ENCODE measurements at places on chromosomes 1 and 21. TPM values are rescaled to one million over a fixed set of nuclear protein-coding genes. Genes with fewer than 3 reads are reported as not detected.

UBQLN4 gene
- 57.3 TPM for total RNA-seq

CLCA1 gene
- total RNA-seq: 0.08 TPM

STUM gene
- not detected for total RNA-seq

FCRLB gene
- total RNA-seq: 0.18 TPM

TFAP2E gene
- 1.3 TPM for total RNA-seq

GRCh38 chr1:192866241-192866868, 57.5 kb downstream of the RGS2 start:
- DNase-seq: no peak

GRCh38 chr1:205521686-205522085, 17.2 kb downstream of the CDK18 start:
- DNase-seq: no peak

DNA sequence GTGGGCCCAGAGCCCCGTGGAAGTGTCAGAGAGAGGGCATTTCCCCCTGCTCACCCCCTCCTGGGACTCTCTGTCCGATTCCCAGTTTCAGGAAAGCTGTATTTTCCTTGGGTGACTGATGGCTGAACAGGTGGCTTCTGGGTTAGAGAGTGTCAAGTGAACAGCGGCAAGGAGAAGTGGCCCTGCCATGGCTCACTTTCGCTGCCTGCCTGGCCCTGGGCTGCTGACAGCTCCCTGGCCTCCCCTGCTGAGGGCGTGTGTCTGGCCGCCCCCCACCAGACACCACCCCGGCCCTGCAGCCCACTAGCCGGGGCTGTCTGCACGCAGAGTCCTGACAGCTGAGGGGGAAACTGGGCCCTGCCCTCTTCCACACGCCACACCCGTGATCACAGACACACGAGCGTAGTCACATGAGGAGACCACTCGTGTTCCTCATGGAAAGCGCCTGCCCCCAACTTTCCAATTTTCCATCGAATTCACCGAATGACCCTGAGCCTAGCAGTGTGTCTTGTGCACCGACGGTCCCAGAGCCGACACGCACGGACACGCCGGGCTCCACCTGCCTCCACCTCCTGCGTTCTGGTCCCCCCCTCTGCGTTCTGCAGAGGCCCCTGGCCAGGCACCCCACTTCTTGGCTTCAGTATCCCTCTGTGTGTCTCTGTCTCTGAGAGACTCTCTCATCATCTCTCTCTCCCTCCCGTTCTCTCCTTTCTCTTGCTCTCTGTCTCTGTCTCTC, 60.6 kb upstream of the CASZ1 start:
- no peak for DNase-seq

DNA sequence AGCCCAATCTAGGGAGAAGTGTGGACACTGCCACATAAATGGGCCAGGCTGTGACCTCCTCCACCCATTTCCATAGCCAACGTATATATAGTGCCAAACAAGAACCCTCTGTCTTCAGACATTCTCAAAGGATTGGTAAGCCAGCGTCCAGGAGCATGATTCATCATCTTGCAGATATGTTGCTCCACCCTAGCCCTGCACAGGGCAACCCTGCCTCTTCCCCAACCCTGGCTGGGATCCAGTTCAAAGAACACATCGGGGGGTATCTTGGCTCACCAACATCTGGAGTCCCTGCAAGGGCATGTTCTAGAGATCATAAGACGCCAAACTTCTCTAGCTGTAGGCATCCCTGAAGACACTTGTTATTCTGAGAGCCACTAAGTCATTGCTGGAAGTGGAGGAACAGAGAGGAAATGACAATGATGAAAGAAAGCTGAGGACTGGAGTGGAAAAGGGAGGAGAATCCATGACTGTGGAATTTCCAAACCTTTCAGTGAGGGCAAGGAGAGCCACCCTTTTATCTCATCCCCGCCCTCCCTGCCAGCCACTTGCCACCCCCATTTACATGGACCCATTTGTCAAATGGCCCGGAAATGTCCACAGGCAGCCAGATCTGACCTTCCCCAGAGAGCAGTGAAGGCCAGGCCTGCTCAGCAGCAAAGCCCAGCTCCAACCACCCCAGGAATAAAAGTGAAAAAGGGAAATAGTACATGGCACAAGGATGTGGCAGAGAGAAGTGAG, 144.1 kb upstream of the CTTNBP2NL start:
- DNase-seq: no peak

- no peak for DNase-seq
Measured at GRCh38 chr1:93221913-93222312, 41.4 kb downstream of the CCDC18 start.

- DNase-seq: no peak
Measured at GRCh38 chr1:11412141-11412540, 66.8 kb upstream of the DISP3 start.

DNA sequence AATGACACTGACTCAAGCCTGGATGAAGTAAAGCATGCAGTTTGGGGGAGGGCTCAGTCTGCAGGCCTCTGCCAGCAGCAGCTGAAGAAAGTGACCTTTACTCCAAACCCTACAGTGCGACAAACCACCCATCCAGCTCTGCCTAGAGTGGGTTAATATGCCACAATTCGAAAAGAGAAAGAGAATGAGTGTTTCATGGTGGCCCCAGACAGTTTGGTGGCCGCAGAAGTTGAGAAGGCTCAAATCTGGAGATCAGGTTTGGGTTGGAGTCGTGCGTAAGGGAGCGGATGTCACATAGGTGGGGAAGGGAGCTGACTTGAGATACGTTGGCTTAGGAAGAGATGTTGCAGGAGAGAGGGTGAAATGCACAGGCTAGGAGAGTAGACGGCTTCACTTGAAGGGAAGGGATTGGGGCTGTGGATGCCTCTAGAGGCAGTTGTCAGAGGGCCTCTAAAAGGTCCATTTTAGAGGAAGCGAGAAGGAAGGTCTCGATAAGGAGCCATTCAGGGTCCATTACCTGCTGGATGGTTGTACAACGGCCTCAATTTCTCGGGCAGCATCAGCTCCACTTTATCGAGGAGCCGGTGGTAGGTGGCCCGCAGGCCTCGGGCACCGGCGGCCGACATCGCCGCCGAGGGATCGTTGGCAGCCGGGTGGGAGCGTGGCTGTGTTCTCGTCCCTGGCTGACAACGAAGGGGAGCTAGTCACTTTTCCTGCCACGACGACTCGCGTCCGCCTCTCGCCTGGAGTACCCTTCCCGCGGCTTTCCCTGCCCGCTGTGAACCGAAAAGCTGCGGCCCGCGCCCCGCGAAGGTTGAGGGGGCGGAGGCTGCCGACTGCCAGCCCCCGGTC, 1.0 kb upstream of the DCAF6 start:
- DNase-seq: no peak

DNA sequence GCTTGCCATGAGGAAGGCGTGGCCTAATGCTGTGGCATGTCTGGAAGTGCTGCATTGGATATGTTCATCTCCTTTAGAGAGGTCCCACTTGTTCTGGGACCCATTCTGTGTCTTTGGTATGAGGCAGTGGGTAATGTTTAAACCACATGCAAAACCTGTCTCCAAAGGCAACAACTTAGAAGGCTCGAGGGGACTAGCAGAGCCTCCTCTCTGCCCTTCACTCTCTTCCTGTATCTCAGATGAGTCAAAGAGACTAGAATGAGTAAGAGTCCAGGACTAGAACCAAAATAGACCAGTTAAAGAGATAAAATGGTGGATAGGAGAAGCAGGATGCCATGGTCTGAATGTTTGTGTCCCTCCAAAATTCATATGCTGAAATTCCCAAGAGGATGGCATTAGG, 220.8 kb upstream of the KIAA0040 start:
- DNase-seq: no peak

All from activated T-cell treated with anti-CD3 and anti-CD28 coated beads, Interleukin-2, amount 50 U/mL, for 4 hours (primary cell).